ENCODE measurements at places on chromosomes 2 and 18. TPM values are rescaled to one million over a fixed set of nuclear protein-coding genes. Genes with fewer than 3 reads are reported as not detected.

Gene CYP27C1
- total RNA-seq: not detected

Gene SLC5A7
- total RNA-seq: not detected

GRCh38 chr2:101524806-101525430 is 50.0 kb upstream of the RFX8 start:
- no peak for DNase-seq

- no peak for DNase-seq
Observed at GRCh38 chr18:62182220-62182619, 4.6 kb downstream of the PIGN start.

- DNase-seq: peak; percentile 21
Observed at GRCh38 chr2:9467687-9468086, 6.7 kb upstream of the IAH1 start.

Gene MTCL1
- 0.41 TPM for total RNA-seq

DNA sequence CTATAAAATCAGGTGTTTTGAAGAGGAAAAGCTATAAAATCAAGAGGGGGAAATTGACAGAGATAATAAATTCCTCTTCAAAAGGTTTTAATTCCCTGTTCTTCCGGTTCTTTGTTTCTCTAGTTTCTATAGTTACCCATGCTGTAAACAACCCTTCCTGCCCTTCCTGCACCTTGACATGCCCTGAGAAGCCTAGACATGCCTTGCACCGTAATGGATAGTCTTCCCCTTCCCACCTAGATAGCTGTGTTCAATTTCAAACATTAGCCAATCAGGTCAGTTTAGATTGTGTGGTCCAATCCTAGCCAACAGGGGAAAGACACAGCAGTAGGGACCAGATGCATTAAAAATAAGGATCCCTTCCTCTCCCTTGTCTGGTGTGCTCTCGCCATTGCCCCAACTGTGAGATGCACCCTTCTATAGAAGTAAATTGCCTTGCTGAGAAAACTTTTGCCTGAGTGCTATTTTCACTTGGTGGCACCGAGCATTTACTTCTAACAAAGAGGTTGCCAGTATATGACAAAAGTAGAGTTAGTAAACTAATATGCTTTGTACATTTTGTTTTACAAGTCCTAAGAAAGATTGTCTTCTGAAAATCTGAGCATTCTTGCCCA is 27.1 kb downstream of the SULT1C4 start:
- no peak for DNase-seq

Gene OR6B2
- not detected for total RNA-seq

GRCh38 chr2:150109912-150110311 is 377.6 kb downstream of the RND3 start:
- no peak for DNase-seq

Gene PROKR1
- not detected for total RNA-seq

DNA sequence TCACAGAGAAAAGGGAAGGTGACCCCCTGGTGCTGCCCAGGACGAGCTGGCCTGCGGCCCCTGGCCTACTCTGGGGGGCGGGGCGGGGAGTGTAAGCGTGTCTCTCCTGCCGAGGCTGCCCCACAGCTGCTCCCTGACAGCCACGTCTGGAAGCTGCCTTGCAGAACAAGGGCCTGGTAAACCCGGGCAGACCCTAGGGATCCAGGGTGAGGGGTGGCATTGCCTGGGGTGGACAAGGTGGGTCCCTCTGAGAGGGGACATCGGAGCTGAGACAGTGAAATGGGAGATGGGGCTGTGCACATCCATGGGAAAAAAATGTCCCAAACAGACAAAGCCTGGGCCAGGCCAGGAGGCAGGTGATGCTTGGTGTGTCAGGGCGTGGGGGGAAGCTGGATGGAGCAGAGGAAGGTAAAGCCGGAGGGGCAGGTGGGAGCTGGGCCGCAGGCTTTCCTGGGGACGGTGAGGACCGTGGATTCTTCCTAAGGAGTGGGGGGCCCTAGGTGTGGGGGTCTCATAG is 66.0 kb upstream of the HDAC4 start:
- no peak for DNase-seq

Gene DNAJC5G
- total RNA-seq: not detected

DNA sequence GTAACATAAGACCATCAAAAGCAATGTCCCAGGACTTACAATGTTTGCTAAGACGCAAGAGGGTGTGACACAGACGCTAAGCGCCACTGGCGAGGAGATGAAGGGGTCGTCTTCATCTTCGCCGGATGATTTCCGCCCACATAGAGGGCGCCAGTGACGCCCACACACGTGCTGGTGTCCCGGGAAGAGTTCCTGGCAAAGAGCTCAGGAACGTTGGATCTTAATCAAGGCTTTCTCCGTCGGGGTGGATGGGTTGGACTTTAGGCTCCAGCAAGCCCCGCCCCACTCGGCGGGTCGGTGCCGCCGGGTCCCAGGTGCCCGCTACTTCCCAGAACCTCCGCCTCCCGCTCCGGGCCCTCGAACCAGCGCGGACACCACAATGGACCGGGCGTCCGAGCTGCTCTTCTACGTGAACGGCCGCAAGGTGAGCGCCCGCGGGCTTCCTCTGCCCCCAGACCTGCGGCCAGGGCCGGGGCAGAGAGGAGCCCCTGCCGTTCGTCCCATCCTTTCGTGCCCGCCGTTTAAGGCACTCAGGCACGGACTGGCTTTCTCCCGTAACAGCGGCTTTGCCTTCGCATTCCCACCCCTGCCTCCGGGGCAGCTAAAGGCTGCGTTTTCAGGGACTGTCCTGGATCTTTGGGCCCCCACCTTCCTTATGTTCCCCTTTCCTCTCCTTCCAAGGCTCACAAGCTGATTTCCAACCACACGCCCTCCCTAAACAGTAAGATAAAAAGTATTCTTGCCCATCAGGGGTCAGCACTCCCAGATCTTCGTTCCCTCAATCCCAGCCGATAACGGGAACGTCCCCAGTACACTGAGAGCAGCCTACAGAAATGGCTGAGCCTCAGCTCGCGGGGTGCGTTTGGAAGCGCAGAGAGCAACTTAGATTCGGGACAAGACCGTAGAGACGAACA is at the start of gene AOX1:
TSS of gene AOX1 (plus strand) at position 285 of the 914 bp plus-strand sequence. CDS start at position 380, 95 bp downstream.
- DNase-seq: no peak

DNA sequence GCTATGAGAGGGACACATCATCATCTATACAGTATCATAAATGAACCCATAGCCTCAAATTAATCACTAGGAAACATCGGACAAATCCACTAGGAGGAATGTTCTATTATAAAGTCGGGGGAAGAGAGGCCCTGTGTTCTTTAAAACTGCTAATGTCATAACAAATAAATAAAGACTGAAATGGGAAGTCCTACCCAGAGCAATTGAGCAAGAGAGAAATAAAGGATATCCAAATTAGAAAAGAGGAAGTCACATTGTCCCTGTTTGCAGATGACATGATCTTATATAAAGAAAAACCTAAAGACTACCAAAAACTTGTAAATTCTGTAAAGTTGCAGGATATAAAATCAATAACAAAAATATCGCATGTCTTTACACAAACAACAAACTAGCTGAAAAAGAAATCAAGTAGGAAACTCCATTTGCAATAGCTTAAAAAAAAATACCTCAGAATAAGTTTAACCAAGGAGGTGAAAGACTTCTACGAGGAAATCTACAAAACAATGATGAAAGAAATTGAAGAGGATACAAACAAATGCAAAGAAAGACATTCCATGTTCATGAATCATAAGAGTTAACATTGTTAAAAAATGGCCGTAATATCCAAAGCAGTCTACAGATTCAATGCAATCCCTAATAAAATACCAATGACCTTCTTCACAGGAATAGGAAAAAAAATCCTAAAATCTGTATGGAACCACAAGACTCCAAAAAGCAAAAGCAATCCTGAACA is 30.6 kb downstream of the RTN4 start:
- DNase-seq: no peak

GRCh38 chr2:182080493-182080892 is 94.8 kb downstream of the PPP1R1C start:
- no peak for DNase-seq

GRCh38 chr2:186485576-186485870 is 537 bp upstream of the ZC3H15 start:
- DNase-seq: no peak

GRCh38 chr2:4258563-4258962 is 555.2 kb downstream of the DCDC2C start:
- DNase-seq: no peak

GRCh38 chr2:10514743-10515142 is 66.6 kb upstream of the ODC1 start:
- DNase-seq: no peak

DNA sequence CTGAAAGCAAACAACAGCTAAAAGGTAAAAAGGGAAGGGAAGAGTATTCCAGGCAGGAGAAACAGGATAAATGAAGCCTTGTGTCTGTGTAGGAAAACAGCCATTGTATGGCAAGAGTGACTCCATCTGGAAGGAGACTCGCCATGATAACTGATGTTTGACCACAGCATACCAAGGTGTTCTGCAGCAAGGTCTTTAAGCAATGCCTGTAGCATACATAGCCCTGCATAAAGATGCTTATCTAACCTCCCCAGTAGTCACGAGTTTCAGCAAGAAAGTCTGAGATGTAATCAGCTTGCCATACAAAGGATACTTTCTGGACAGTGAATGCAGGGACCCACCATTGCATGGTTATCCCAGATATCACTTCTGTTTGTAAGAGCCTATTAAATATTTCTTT is 11.9 kb upstream of the CCNT2 start:
- no peak for DNase-seq

Gene DPP4
- 115 TPM for total RNA-seq

- DNase-seq: no peak
Observed at GRCh38 chr2:126646026-126646425, 9.9 kb upstream of the GYPC start.

Gene LGALSL
- total RNA-seq: 1.1 TPM

DNA sequence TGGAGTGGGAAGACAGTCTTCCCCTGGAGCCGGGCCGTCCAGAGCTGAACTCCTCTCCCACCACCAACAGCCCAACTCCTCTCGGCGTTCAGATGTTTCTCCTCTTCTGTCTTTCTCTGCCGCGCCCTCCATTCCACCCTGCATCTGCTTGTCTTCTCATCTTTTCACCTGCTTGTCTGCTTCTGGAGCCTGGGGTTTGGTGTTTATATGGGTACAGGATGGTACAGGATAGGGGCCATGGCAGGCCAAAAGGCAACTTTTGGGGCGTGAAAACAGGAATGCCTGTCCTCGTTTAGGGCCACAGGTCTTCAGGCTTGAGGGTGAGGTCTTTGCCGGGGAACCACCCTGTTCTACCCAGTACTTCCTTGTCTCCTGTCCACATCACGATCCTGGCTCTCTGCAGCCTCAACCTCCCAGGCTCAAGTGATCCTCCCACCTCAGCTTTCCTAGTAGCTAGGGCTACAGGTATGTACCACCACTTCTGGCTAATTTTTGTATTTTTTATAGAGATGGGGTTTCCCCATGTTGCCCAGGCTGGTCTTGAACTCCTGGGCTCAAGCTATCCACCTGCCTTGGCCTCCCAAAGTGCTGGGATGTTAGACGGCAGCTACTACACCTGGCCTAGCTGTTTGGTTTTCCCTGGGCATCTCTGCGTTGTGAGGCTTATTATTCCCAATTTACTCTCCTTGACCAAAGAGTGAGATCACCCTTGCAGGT is 60.8 kb upstream of the REL start:
- no peak for DNase-seq

Gene SRD5A2
- not detected for total RNA-seq

Gene CFAP65
- total RNA-seq: not detected

DNA sequence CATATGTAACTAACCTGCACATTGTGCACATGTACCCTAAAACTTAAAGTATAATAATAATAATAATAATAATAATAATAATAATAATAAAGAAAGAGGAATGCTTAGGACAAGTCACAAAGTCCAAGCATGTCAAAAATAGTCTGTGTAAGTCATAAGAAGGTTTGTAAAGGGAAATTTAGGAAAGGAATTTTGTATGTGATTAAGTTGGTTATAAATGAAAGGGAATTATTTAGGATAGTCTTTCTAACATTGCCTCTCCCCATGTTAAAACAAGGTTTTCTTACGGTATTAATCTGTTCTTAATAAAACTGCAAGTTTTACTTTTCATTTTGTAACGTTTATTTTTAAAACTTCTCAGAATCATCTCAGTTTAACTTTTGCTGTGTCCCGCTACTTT is 62.8 kb downstream of the SESTD1 start:
- DNase-seq: no peak

GRCh38 chr2:109582928-109583895 is 30.6 kb downstream of the SEPTIN10 start:
- no peak for DNase-seq

- DNase-seq: no peak
Observed at GRCh38 chr18:61203151-61203550, 130.1 kb upstream of the CDH20 start.

- no peak for DNase-seq
Observed at GRCh38 chr18:51149670-51150069, 47.8 kb downstream of the MEX3C start.

DNA sequence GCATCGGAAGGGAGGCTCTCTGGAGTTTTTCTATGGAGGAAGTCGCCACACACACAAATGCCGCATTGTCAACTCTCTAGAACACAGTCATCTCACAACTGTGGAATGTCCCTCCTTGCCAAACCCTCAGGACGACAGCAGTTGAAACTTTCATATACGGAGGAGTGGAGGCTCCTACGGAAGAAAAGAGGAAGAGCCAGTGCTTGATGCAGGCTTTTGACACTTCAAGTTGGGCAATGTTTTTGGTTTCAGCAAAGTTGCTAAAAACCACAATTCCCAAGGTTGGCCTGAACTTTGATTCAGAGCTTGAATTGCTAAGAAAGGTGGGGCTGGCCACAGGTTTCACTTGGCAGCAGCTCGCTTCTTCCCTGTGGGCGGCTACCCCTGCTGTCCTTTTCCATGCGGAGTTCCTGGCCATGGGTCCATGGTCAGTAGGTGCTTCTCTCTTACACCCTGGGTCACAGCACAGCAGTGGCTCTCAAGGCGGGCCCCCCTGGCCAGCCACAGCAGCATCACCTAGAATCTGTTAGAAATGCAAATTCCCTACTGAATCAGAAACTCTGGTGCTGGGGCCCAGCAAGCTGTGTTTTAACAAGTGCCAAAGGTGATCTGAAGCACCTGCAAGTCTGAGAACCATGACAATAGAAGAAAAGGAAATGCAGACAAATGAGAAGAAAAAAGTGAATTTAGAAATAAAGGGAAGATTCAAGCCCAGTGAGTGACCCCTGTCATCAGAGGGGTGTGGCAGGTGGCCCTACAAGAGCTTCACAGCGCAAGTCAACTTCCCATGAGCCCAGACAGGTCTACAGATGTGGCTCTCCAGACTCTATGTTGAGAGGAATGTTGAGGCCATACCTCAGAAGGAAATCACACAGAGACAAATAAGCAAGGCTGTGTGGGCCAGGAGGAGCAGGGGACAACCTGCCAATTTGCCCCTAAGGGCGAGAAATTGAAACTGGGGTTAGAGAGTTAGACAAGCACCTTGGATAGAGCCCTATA is 856.4 kb downstream of the RNF144A start:
- DNase-seq: peak; percentile 62

DNA sequence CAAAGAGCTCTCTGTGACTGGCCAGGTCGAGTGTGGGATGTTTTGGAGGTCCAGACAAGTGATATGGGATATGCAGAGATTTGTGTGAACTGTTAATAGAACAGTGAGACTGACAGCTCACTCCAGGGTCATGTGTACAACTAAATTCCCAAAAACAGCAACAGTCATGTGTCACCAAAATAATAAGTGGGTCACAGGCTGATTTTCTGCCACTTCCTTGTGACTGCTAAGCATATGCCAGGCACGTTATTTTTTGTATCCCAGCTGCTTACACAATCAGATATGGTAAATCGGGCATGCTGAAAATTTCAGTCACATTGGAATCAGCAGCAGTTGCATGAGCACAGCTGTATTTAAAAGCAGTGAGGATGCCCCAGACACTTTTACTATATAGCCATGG is 198.7 kb downstream of the PTGR3 start:
- no peak for DNase-seq

Gene LIMS4
- total RNA-seq: 0.85 TPM

GRCh38 chr18:22951823-22952222 is 18.7 kb downstream of the RBBP8 start:
- DNase-seq: no peak

Data from activated CD8-positive, alpha-beta memory T cell treated with anti-CD3 and anti-CD28 coated beads, Interleukin-2, amount 10 ng/mL, durations not matched to agents 7 days and 5 days (primary cell).